GM23248 (cell line): ENCODE measurements at places on chromosomes 4 and X. TPM values are rescaled to one million over a fixed set of nuclear protein-coding genes. Genes with fewer than 3 reads are reported as not detected.

- H3K36me3 ChIP-seq, result no peaks in the 10 kb centered on the region; the same call in 1 of the 2 replicates
- H3K27me3 ChIP-seq, result no peaks in the 10 kb centered on the region
- H3K4me3 ChIP-seq, result peak overlapping the region; percentile 95
- H3K27ac ChIP-seq, result peak overlapping the region; percentile 99
- H3K4me1 ChIP-seq, result peaks cover 5% of the 10 kb centered on the region; the same call in 1 of the 2 replicates
Observed at GRCh38 chrX:44874420-44875184, 1.6 kb downstream of the KDM6A start.

- no peaks in the 10 kb centered on the region for H3K36me3 ChIP-seq
- no peak for DNase-seq
- H3K4me3 ChIP-seq, result no peak overlapping the region
- H3K27ac ChIP-seq, result no peak overlapping the region
- H3K27me3 ChIP-seq, result 0 out of 2 replicates have a peak, but pooled peaks cover 7% of the 10 kb centered on the region
Observed at GRCh38 chr4:37966044-37966443, 5.8 kb downstream of the PTTG2 start.

The TEX13C gene
- not detected in 2 replicates for total RNA-seq

The GAGE12E gene
- not detected in 2 replicates for total RNA-seq

DNA sequence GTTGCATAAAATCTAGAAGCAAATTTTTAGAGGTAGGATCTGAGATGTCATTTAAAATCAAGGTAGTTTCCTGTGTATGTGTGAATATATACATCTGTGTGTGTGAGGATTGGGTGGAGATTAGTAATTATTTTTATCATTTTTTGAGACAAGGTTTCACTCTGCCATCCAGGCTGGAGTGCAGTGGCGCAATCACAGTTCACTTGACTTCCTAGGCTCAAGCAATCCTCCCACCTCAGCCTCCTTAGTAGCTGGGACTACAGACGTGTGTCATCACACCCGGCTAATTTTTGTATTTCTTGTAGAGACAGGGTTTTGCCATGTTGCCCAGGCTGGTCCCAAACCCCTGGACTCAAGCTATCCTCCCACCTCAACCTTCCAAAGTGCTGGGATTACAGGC, 188.3 kb downstream of the RAPGEF2 start:
- no peaks in the 10 kb centered on the region for H3K27me3 ChIP-seq
- DNase-seq, result no peak
- no peak overlapping the region for H3K27ac ChIP-seq

- H3K4me3 ChIP-seq, result no peak overlapping the region
- H3K27ac ChIP-seq, result no peak overlapping the region
- no peaks in the 10 kb centered on the region for H3K4me1 ChIP-seq
- peaks cover 7% of the 10 kb centered on the region; the same call in 1 of the 2 replicates for H3K36me3 ChIP-seq
Observed at GRCh38 chrX:40685362-40685918, 38.1 kb upstream of the CXorf38 start.

The HSFX2 gene
- 0.43 TPM in 1 of 2 replicates, not detected in the other for total RNA-seq

GRCh38 chr4:142194905-142195304, 558.5 kb downstream of the IL15 start:
- H3K27ac ChIP-seq, result peak overlapping the region; percentile 15; the same call in 1 of the 2 replicates
- peak; percentile 59 for DNase-seq
- H3K27me3 ChIP-seq, result no peaks in the 10 kb centered on the region
- no peak overlapping the region for H3K4me3 ChIP-seq
- peaks cover 38% of the 10 kb centered on the region for H3K4me1 ChIP-seq

- H3K4me3 ChIP-seq, result no peak overlapping the region
- no peaks in the 10 kb centered on the region for H3K4me1 ChIP-seq
- no peaks in the 10 kb centered on the region for H3K27me3 ChIP-seq
- no peak overlapping the region for H3K27ac ChIP-seq
- peak; percentile 22 for DNase-seq
- H3K36me3 ChIP-seq, result no peaks in the 10 kb centered on the region
Observed at GRCh38 chr4:173413036-173413435, 14.1 kb upstream of the SCRG1 start.

DNA sequence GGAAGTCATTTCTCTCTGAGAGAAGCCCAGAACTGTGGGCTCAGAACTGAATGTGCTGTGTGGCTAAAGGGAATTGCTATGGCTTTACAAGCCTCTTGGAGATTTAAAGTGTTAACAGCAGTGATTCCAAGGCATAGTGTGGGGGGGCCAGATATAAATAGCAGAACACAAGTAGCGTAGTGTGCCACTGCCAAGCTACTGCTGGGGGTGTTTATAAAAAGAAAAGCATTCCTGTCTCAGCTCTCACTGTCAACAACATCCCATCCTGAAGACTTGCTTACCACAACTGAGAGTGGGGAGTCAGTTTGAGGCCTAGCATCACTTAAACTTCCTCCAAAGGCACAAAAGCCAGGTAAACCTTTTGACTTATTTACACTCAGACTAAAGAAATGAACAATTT, at the start of gene ART3:
Gene ART3 (plus strand): TSS at position 242 of the 400 bp plus-strand sequence. CDS start 1,181 bp downstream, outside the sequence.
- no peak within 1 kb of the TSS for H3K27ac ChIP-seq
- H3K27me3 ChIP-seq, result peaks cover 5% of the 10 kb centered on the region; the same call in 1 of the 2 replicates
- no peak within 1 kb of the TSS for H3K4me3 ChIP-seq
- no peak for DNase-seq

GRCh38 chr4:7918981-7919380, 20.7 kb downstream of the AFAP1 start:
- H3K27ac ChIP-seq, result peak overlapping the region; percentile 40; the same call in 1 of the 2 replicates
- peak; percentile 41 for DNase-seq
- H3K4me3 ChIP-seq, result no peak overlapping the region

DNA sequence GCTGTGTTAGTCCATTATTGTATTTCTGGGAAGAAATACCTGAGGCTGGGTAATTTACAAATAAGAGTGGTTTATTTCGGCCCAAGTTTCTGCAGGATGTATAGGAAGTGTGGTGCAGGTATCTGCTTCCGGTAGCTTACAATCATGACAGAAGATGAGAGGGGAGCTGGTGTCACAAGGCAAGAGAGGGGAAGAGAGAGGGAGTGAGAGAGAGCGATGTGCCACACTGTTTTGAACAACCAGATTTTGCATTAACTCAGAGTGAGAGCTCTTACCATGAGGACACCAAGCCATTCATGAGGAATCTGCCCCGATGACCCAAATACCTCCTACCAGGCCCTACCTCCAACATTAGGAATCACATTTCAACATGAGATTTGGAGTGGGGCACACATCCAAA, 627.6 kb upstream of the FRG1 start:
- H3K4me3 ChIP-seq, result no peak overlapping the region
- no peaks in the 10 kb centered on the region for H3K36me3 ChIP-seq
- no peaks in the 10 kb centered on the region for H3K27me3 ChIP-seq
- no peak for DNase-seq
- no peaks in the 10 kb centered on the region for H3K4me1 ChIP-seq

DNA sequence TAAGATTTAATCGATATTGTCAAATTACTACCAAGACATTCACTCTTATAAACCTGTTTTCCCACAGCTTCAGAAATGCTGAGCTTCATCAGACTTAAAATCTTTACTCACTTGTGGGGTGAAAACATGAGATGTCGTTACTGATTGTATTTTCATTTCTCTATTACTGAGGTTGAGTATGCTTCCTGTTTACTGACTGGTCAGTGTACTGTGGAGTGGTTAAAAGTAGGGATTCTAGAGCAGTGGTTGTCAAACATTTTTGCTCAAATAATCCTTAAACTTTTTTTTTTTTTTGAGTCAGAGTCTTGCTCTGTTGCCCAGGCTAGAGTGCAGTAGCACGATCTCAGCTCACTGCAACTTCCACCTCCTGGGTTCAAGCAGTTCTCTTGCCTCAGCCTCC, 50.3 kb downstream of the NSUN7 start:
- H3K4me1 ChIP-seq, result no peaks in the 10 kb centered on the region
- no peak overlapping the region for H3K4me3 ChIP-seq
- H3K36me3 ChIP-seq, result no peaks in the 10 kb centered on the region
- DNase-seq, result no peak
- H3K27ac ChIP-seq, result no peak overlapping the region

The MAGED4 gene
- 19.9 and 63.1 TPM in 2 replicates for total RNA-seq
